ENCODE measurements at places on chromosomes 12 and 14.

DNA sequence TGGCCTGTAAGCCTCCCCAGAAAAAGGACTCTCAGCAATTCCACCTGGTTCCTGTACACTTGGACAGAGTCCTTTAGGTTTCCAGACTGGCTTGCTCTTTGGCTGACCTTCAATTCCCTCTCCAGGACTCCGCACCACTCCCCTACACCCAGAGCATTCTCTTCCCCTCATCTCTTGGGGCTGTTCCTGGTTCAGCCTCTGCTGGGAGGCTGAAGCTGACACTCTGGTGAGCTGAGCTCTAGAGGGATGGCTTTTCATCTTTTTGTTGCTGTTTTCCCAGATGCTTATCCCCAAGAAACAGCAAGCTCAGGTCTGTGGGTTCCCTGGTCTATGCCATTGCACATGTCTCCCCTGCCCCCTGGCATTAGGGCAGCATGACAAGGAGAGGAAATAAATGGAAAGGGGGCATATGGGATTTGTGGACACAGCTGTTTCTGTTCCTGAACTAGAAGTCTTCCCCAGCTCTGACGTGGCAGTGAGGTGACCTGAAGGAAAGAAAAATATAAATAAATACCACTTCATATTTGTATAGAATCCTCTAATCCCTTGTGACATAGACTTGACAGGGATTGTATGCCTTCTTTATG is 1.3 kb downstream of the RNASE7 start:
- no peak for DNase-seq

DNA sequence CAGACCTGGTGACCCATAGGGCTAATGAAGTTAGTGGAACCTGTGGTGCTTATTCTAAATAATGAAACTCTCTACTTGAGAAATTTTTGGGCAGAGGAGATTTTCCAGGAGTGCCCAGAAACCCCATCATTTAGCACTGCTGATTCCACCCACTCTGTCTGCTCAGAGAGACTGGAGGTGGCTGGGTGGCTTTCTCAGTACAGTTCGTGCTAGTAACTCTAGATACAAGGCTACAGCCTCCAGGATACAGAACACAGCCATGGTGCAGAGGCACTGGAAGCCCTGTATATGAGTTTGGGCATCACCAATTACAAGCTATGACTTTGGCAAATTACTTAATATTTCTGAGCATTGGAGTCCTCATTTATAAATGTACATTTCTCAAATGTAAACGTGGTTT is 32.4 kb downstream of the CCDC177 start:
- no peak for DNase-seq

- no peak for DNase-seq
Observed at GRCh38 chr12:503111-503761, 43.5 kb downstream of the B4GALNT3 start.

- no peak for DNase-seq
Observed at GRCh38 chr12:116152268-116152667, 125.2 kb downstream of the MED13L start.

DNA sequence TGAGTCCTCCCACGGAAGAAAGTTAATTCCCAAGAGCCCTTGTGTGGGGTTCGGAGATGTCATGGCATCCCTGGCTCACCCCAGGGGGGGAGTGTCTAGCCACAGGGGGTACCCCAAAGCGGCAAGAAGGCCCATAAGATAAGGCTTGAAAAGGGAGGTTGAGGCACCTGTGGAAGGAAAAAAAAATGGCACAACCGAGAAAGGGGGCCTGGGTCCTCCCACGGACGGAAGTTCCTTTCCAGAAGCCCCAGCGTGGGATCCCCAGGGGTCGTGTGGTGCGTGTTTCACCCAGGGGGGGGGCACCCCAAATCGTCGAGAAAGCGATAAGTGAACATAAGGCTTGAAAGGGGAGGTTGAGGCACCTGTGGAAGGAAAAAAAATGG is 266.7 kb downstream of the ALG10 start:
- DNase-seq, result no peak

GRCh38 chr14:66939409-66939808 is 249.8 kb upstream of the GARIN2 start:
- DNase-seq, result no peak
